Cerebellum (tissue), 4 donors: ENCODE measurements at places on chromosomes 11 and 22.

GRCh38 chr11:94141511-94142307 lies 13.1 kb downstream of the PANX1 start:
- DNase-seq: no peak

GRCh38 chr11:118289401-118289800 lies 15.1 kb upstream of the CD3E start:
- no peak for DNase-seq

- no peak for DNase-seq
Observed at GRCh38 chr11:93288767-93289166, 41.8 kb upstream of the DEUP1 start.

DNA sequence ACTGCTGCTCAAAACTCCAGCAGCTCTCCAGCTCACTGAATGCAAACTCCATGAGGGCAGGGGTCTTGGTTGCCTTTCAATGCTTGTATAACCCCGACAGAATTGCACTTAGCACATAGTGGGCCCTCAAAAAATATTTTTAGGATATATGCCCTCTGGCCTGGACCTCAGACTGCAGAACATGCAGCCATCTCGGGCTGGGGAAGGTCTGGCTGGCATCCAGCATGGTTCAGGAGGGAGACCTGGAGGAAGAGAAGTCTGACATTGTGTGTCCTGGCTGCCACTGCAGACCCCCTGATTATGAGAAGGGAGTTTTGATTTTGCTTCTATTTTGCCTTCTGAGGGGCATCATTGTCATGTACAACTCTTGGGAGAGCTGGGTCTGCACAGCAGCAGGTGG lies 109.5 kb upstream of the PARVA start:
- no peak for DNase-seq
